ENCODE measurements at places on chromosomes 13 and 19.

GRCh38 chr19:17888260-17888659, 16.5 kb downstream of the SLC5A5 start:
- no peak for DNase-seq

GRCh38 chr19:30681162-30682100, 309.2 kb downstream of the ZNF536 start:
- DNase-seq, result no peak

DNA sequence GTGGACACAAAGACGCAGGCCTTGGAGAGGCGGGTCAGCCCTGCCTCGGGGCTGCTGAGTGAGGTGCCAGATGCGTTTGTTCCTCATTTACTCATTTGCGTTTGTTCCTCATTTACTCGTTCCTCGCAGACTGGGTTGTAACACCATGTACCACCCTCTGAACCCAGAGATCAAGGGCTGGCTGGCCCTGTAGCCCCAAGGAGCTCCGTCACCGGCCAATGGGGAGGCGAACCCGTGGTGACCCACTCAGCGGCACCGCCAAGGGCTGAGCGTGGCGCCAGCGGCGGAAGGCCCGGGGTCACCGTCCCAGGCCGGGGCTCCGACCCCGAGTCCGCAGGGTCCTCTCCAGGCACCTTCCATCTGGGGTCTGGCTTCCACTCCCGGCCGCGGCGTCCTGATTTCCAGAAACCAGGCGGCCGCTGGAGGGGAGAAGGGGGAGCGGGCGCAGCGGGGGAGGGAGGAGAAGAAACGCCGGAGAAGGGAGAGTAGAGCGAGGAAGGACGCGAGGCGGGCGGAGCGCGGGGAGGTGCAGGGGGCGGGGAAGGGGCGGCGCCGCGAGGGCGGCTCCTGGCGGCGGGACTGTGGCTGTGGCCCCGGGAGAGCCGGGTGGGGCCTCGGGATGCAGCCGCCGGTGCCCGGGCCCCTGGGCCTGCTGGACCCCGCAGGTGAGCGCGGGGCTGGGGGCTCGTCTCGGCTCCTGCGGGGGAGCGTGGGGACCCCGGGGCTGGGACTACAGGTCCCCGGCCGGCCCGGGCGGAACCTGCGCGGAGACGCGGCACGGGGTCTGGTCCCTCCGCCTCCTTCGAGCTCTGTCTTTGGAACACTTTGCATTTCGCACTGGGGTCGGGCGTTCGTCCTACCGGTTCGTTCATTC, at the start of gene TMEM255B:
Gene TMEM255B (plus strand): TSS at position 576 of the 874 bp plus-strand sequence. CDS start 44 bp downstream, at position 620.
- peak; percentile 88 for DNase-seq

- DNase-seq, result peak; percentile 66
These were observed 29.9 kb downstream of the ZDHHC20 start for GRCh38 chr13:21429211-21429610.

DNA sequence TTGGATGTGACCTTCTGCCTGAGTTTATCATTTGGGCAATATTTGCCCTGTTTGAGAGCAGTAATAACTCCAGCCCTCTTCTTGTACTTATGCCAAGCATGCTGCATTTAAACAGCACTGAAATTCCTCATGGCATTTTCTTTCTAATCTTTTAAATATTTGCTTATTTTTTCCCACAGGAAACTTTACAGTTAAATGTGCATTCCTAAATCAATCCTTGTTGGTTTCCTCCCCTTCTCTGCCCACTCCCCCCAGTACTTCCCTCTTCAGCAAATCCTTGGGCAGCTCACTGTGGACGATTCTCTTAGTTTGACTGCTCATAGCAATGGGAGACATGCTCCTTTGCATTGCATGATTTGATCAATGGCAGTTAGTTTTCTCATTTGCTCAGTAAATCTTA, 68.7 kb downstream of the RAP2A start:
- no peak for DNase-seq

GRCh38 chr19:46975925-46976782, 43.5 kb upstream of the NPAS1 start:
- peak; percentile 26 for DNase-seq
